ENCODE measurements at places on chromosomes 7 and 10.

DNA sequence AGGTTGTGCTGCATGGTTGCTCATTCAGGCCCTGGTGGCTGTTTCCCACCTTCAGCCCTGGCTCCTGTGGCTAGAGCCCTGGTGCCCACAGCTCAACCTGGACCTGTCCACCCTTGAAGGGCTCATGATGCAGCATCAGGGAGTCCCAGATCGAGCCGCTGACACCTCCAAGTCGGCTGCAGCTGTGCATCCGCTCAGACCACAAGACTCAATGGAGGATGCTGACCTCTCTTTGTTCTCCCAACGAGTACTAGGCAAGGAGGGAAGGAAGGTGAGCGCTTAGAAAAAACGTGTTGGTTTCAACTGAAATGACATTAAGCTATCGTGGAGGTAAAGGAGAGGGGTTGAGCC lies 9.5 kb upstream of the C10orf95 start:
- no peak for DNase-seq

DNA sequence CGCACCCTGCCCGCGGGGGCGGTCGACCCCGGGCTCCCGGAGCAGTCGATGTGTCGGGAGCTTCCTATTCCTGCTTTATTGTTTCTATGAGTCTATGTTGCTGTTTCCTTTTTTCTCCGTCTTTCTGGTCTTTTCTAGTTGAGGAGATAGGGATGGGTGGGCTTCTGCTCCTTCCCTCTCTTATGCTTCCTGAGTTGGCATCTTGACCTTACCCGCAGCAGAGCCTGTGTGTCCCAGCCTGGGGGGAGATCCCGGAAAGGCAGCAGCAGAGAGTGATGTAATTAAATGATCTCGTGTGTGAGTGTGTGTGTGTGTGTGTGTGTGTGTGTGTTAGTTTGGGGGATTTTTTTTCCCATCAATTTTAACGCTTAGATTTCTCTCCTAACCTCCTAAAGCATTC lies 486 bp upstream of the SORCS1 start:
- DNase-seq = no peak

- no peak for DNase-seq
Observed at GRCh38 chr7:149280151-149280550, 18.2 kb downstream of the ZNF783 start.

DNA sequence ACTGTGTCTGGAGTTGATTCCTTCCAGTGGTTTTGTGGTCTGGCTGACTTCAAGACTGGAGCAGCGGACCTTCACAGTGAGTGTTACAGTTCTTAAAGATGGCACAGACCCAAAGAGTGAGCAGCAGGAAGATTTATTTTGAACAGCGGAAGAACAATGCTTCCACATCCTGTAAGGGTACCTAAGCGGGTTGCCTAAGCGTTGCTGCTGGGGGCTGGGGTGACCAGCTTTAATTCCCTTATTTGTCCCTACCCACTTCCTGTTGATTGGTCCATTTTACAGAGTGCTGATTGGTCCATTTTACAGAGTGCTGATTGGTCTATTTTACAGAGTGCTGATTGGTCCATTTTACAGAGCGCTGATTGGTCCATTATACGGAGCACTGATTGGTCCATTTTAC lies 13.2 kb downstream of the AKR1B15 start:
- DNase-seq = peak; percentile 68

DNA sequence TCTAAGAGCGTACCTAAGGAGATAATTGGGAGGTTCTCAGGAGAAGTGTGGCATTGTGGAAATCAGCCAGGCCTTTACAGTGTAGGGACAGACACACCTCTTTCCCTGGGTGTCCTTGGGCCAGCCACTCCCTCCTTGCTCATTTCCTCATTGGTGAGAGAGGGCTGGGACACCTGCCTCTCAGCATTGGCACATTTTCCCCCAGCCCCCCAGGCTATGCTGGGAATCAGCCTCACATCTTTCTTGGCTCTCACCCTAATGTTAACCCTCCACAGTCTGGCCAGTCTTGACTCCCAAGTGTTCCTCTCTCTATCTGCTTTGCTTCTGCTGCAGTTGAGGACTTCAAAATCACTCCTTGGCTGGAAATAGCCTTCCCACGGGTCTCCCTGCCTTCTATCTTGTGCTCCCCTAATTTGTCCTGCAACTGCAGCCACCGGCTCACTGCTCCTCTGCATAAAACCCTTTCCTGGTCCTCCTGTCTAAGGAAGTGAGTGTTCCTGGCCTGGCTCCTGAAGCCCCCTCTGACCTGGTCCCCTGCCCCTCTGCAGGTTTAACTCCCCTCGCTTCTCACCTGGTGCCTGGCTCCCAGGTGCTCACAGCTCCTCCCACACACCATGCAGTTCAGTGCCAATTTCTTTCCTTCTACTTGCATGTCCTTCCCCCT lies 15.8 kb downstream of the TBXAS1 start:
- DNase-seq = no peak

GRCh38 chr10:109922976-109923921 lies at the start of gene XPNPEP1:
Gene XPNPEP1 (minus strand): TSS chr10:109923511. CDS start chr10:109923433, 78 bp downstream.
- peak; percentile 64 for DNase-seq

DNA sequence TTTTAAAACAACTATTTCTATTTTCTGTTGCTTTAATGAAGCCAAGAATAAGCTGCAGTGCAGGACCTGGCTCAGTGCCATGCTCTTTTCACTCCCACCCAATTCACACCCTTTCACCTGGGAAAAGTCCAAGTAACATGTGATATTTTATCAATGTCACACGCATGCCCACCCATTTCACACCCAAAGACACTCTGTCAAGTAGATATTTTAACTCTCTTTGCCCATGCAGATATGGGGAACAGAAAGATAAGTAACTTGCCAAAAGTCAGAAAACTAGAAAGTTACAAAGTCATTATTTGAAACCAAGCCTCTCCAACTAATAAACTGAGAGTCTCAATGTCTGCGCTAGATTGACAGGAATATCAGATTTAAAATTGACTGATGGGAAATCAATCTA lies 706.7 kb upstream of the PHF14 start:
- no peak for DNase-seq

DNA sequence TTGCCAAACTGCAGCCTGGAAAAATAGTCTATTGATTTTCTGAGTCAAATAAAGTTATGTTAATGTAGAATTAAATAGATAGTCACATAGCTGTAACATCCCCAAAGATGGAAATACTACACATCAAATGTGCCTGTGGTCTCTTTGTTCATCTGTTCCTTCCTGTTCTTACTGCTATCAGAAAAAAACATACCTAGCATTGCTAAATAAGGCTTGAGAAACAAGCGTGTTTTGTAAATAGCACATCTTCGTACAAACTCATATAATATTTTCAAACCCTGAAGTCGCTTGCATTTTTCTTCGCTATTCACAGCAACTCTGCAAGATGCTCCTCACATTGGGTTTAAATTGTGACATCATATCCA lies 116.1 kb downstream of the KLF6 start:
- DNase-seq = peak; percentile 71

- no peak for DNase-seq
Observed at GRCh38 chr10:96829029-96829773, 2.9 kb upstream of the LCOR start.
